ENCODE measurements at places on chromosomes 12 and 14.

- no peak for DNase-seq
Measured at GRCh38 chr12:110281549-110282299, 677 bp downstream of the ATP2A2 start.

DNA sequence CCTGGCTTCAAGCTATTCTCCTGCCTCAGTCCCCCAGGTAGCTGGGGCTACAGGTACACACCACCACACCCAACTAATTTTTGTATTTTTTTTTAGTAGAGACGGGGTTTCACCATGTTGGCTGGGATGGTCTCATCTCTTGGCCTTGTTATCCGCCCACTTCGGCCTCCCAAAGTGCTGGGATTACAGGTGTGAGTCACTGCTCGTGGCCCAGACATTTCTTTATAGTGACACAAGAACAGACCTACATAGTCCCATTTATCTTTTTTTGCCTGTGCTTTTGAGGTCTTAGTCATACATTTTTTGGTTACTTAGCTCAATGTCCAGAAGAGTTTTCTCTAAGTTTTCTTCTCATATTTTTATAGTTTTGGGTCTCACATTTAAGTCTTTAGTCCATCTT is 247.4 kb downstream of the SYT10 start:
- DNase-seq, result no peak

GRCh38 chr12:124756760-124757159 is 106.9 kb downstream of the SCARB1 start:
- no peak for DNase-seq

DNA sequence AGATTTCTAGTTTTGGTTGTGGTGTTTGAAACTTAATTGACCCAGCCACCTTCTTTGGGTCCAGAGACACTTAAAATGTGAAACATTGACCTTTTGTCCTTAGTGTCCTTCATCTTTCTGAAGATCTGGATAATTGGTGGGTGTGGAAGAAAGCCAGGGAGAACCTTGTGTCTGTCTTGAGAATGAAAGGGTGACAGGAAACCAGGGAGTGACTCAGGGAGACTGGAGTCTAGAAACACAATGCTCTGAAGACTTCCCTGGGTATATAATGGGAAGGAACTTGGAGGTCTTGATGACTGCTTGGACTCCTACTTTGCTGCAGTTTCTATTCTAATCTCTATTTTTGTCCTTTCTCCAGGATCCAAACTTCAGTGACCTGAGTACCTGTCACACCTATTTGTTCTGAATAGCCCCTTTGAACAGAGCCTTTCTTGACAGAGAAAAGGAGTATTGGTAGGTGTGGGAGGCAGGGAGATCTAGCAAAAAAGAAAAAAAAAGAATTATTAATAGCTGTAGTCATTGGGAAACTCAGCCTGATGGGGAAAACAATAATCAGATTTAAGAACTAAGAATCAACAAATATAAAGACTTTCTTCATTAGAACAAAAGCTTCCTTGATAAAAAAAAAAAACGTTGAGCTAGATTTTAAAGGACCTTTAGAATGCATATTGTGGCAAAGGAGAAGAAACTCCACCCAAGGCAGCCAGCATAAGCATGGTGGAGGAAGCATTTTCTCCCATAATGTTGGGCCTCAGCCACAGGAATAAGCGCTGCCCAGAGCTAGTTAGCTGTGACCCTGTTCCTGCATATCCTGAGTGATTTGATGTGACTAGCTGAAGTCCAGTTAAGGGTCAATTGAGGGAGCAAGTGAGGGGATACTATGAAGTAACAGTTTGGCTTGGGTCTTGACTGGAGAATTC is 77.9 kb upstream of the HOXC13 start:
- DNase-seq, result no peak

- no peak for DNase-seq
Measured at GRCh38 chr12:131854861-131855476, 26.8 kb downstream of the MMP17 start.

GRCh38 chr12:90984114-90984513 is 20.7 kb downstream of the EPYC start:
- DNase-seq, result no peak
